Activated T-cell treated with anti-CD3 and anti-CD28 coated beads for 48 hours (primary cell): ENCODE measurements at places on chromosomes 13 and 19.

- no peak for DNase-seq
Measured at GRCh38 chr19:49553451-49554271, 25.9 kb downstream of the RCN3 start.

DNA sequence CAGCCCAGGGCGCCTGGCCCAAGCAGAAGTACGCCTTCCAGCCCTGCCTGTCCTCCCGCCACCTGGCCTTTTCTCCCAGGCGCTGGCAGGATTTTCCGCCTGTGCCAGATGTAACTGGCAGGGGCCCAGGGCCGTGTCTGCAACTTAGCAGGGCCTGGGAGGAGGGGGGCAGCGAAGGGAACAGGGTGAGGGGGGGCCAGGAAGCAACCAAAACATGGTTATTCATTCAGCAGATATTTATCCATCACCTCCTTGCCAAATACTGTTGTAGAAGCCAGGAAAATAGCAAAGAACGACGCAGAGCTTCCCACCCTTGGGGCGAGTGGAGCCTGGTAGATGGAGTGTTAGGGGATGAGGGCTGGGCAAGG is 5.6 kb downstream of the TLE6 start:
- DNase-seq: no peak

DNA sequence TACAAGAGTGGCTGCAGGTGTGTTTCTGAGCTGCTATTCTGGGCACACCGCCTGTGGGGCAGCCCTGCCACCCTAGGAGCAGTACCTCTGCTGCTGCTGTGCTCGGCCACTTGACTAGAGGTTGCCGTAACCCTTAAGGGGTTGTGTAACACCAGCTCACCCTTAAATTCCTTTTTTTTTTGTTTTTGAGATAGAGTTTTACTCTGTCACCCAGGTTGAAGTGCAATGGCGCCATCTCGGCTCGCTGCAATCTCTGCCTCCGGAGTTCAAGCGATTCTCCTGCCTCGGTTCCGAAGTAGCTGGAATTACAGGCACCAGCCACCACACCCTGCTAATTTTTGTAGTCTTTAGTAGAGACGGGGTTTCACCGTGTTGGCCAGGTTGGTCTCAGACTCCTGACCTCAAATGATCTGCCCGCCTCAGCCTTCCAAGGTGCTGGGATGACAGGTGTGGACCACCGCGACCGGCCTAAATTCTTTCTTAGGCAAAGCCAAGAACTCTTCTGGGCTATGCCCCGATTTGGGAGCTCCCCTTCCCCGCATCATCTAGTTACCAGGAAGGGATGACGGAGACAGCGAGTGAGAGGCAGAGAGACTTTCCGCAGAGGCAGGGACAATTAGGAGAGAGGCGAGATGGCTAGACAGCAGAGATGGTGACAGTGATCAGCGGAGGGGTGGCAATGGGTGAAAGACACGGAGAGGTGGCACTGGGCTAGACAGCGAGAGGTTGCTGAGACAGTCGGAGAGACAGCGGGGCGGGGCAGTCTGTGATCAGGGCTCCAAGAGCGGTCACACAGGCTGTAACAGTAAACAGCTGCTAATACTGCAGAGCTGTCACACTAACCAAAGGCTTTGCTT is 4.4 kb upstream of the LILRA5 start:
- DNase-seq: no peak

DNA sequence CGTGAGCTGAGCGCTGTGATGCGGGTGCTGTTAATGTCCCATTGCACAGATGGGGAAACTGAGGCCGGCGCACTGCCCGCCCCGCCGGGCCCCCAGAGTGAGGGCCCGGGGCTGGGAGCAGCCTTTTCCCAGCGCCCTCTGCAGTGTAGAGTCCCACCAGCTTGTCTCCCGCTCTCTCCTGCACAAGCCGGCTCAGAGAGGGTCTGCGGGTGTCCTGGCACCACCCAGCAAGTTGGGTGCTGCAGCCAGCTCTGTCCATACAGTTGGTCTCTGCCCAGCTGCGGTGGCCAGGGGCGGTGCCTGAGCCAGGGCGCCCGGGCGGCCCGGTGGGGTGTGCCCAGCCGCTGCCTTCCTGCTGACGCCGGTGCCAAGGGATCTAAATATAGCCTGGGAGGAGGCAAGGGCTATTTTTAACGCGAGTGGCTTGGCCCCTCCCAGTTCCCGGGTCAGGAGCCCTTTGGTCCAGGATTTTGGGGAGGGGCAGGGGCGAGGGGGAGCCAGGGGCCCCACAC is 19.3 kb downstream of the GADD45B start:
- no peak for DNase-seq

GRCh38 chr13:23578411-23579071 is 8.3 kb downstream of the TNFRSF19 start:
- peak; percentile 67 for DNase-seq

GRCh38 chr19:4083677-4084546 is 17.2 kb upstream of the ZBTB7A start:
- no peak for DNase-seq

GRCh38 chr19:42323852-42324654 is 1.4 kb upstream of the MEGF8 start:
- no peak for DNase-seq

DNA sequence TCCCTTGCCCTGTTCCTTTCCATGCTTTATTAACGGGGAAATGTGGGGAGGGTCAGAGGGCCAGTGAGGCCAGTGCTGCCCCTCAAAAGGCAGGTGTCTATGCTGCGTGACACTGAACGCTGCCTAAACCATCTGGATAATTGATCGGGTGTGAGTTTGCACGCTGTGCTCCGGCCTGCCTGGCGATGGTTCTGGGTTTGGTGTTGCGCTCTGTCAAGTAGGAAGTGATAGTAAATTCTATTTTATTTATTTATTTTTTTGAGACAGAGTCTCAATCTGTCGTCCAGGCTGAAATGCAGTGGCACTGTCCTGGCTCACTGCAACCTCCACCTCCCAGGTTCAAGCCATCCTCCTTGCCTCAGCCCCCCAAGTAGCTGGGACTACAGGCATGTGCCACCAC is 86.5 kb downstream of the ATP11A start:
- DNase-seq: no peak

- DNase-seq: no peak
Measured at GRCh38 chr19:46904114-46905060, 43.6 kb downstream of the ARHGAP35 start.

- DNase-seq: no peak
Measured at GRCh38 chr19:18460900-18461299, 23.0 kb upstream of the ISYNA1 start.

DNA sequence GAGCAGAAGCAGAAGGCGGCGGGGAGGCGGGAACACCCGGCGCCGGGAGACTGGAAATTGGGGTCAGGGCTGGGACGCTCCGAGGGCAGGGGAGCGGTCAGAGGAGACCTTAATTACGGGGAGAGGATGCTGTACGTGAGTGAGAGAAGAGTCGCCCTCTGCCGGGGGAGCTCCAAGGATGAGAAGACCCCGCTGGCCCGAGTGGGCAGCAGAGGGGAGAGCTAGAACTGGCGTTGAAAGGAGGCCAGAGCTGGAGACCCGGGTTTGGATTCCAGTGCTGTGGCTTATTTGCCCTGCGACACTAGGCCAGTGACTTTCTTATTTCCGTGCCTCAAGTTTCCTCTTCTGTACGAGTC is 536 bp downstream of the FAM32A start:
- DNase-seq: no peak

- DNase-seq: no peak
Measured at GRCh38 chr13:20127262-20127561, 33.6 kb downstream of the GJA3 start.

DNA sequence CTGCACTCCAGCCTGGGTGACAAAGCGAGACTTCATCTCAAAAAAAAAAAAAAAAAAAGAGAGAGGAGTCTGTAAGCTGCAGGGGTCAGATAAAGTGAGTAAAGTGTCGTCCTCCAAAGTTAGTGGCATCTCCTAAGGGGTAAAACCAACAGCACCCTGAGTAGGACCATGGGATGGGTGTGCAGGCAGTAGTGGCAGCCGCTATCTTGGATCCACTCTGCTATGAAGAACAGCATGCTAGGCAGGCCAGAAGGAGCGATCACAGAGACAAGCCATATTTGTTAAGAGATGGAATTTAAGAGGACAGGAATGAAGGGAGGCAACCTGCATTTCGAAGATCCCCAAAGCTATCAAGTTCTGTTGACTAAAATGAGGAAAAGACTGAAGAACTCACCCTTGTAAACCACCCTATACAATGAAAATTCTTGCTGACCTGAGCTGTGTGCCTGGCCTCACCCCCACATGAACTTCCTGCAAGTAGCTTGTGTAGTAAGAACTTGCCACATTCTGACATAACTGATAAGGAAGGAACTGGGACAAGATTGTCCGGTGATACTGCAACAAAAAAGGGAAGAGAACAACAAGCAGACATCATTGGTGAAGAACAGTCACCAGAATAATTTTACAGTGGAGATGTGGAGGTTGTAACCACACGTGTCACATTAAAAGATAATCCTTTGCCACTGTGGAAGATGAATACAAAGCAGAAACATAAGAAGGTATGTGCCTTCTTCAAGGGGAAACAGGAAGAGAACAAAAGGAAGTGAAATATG is 16.2 kb downstream of the DPY19L3 start:
- DNase-seq: no peak

DNA sequence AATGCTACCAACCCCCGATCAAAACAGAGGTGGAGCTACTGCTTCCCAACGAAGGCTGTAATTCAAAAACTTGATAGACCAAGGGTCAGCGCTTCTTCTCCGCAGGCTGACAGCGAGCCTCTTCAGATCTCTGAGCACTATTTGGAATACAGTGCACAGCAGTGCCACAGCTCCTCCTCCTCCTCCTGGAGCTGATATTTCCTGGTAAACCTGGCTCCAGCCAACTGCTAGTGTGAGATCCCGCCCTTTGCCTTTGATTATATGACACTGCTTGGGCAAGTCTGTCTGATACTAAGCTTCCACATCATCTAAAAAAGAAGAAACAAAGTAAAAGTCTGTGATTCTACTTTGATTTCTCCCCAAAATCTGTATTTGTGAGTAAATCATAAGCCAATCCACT is 710.5 kb downstream of the DACH1 start:
- DNase-seq: no peak

- DNase-seq: no peak
Measured at GRCh38 chr19:35107545-35107944, 8.1 kb upstream of the FXYD3 start.

- DNase-seq: peak; percentile 97
Measured at GRCh38 chr19:7920519-7921301, 572 bp downstream of the SNAPC2 start.

GRCh38 chr19:48859711-48860572 is 8.5 kb downstream of the PLEKHA4 start:
- no peak for DNase-seq

GRCh38 chr13:48506092-48506701 is 26.7 kb downstream of the RCBTB2 start:
- no peak for DNase-seq

GRCh38 chr13:93001866-93002461 is 224.6 kb upstream of the GPC6 start:
- DNase-seq: no peak
